K562 (cell line): ENCODE measurements at places on chromosomes 5 and 9. TPM values are rescaled to one million over a fixed set of nuclear protein-coding genes. Genes with fewer than 3 reads are reported as not detected.

Gene LHX3
- 0.09 TPM in 1 of 2 replicates, not detected in the other for total RNA-seq

Gene ADGRV1
- total RNA-seq: 70.6 and 73.7 TPM in 2 replicates

Gene HMCN2
- total RNA-seq: 0.02 TPM in 1 of 2 replicates, not detected in the other

Gene AQP3
- 25.5 and 27.1 TPM in 2 replicates for total RNA-seq

Gene SLC30A5
- 52.8 and 54.6 TPM in 2 replicates for total RNA-seq

Gene PCDHGB6
- total RNA-seq: 0.11 TPM in 2 replicates

Gene ANKRD20A1
- total RNA-seq: 1.2 and 1.8 TPM in 2 replicates

Gene TMEM252
- total RNA-seq: not detected in 2 replicates

Gene GRAMD2B
- total RNA-seq: 1.3 and 1.7 TPM in 2 replicates

Gene CDC20B
- total RNA-seq: not detected in 2 replicates

Gene GOLM1
- total RNA-seq: 0.36 and 0.40 TPM in 2 replicates

Gene SLC6A19
- 1.3 and 1.6 TPM in 2 replicates for total RNA-seq

Gene NPR3
- 0.04 TPM in 1 of 2 replicates, not detected in the other for total RNA-seq

Gene CCL21
- total RNA-seq: 0.34 TPM in 1 of 2 replicates, not detected in the other

Gene IL9
- not detected in 2 replicates for total RNA-seq

Gene C9orf153
- not detected in 2 replicates for total RNA-seq

Gene N4BP3
- total RNA-seq: 6.6 and 7.0 TPM in 2 replicates

Gene CDC25C
- total RNA-seq: 18.2 and 19.6 TPM in 2 replicates

Gene KCNMB1
- total RNA-seq: not detected in 2 replicates

Gene IFNE
- not detected in 2 replicates for total RNA-seq

Gene DIPK1B
- 20.4 TPM in 2 replicates for total RNA-seq

Gene HEXB
- total RNA-seq: 88.1 and 94.9 TPM in 2 replicates

Gene LRRTM2
- total RNA-seq: not detected in 2 replicates

Gene CEL
- total RNA-seq: 3.0 and 4.0 TPM in 2 replicates

Gene SPAAR
- total RNA-seq: not detected in 2 replicates

Gene PRRT1B
- not detected in 2 replicates for total RNA-seq

Gene EQTN
- total RNA-seq: not detected in 2 replicates

Gene CCNB1
- 256 and 260 TPM in 2 replicates for total RNA-seq

Gene ADAMTS13
- total RNA-seq: 0.07 TPM in 1 of 2 replicates, not detected in the other

Gene SPATA31D4
- total RNA-seq: not detected in 2 replicates

Gene SOX30
- total RNA-seq: not detected in 2 replicates

Gene LRRC19
- total RNA-seq: not detected in 2 replicates

Gene TPRN
- total RNA-seq: 30.3 and 31.9 TPM in 2 replicates

Gene MARCHF11
- not detected in 2 replicates for total RNA-seq

Gene SREK1
- total RNA-seq: 66.6 and 67.0 TPM in 2 replicates

Gene DBH
- not detected in 2 replicates for total RNA-seq

Gene FREM1
- 0.11 and 0.13 TPM in 2 replicates for total RNA-seq

Gene FOXD4
- total RNA-seq: 0.76 and 1.0 TPM in 2 replicates

Gene SLC36A1
- 7.4 and 8.4 TPM in 2 replicates for total RNA-seq

Gene GABRG2
- total RNA-seq: 0.96 and 1.2 TPM in 2 replicates

Gene SPATA31A5
- not detected in 2 replicates for total RNA-seq

Gene ESM1
- not detected in 2 replicates for total RNA-seq

Gene SLC25A51
- total RNA-seq: 31.5 and 32.9 TPM in 2 replicates

Gene MYMK
- total RNA-seq: not detected in 2 replicates

Gene TMOD1
- 29.3 and 34.7 TPM in 2 replicates for total RNA-seq

Gene NSG2
- total RNA-seq: not detected in 2 replicates

Gene NUTM2F
- total RNA-seq: not detected in 2 replicates

Gene PDE6A
- total RNA-seq: not detected in 2 replicates
